Naive thymus-derived CD8-positive, alpha-beta T cell (primary cell): ENCODE measurements at places on chromosomes 2 and 18.

GRCh38 chr18:59704146-59704545 lies 6.9 kb upstream of the CCBE1 start:
- H3K36me3 ChIP-seq = no peaks in the 10 kb centered on the region
- no peak overlapping the region for H3K27ac ChIP-seq
- no peak for DNase-seq
- H3K27me3 ChIP-seq = peaks cover 25% of the 10 kb centered on the region
- no peak overlapping the region for H3K4me3 ChIP-seq

- DNase-seq = no peak
- no peak overlapping the region for H3K4me3 ChIP-seq
- no peak overlapping the region for H3K27ac ChIP-seq
- peaks cover 10% of the 10 kb centered on the region for H3K36me3 ChIP-seq
These were observed 34.8 kb downstream of the ADNP2 start for GRCh38 chr18:80143881-80144280.

DNA sequence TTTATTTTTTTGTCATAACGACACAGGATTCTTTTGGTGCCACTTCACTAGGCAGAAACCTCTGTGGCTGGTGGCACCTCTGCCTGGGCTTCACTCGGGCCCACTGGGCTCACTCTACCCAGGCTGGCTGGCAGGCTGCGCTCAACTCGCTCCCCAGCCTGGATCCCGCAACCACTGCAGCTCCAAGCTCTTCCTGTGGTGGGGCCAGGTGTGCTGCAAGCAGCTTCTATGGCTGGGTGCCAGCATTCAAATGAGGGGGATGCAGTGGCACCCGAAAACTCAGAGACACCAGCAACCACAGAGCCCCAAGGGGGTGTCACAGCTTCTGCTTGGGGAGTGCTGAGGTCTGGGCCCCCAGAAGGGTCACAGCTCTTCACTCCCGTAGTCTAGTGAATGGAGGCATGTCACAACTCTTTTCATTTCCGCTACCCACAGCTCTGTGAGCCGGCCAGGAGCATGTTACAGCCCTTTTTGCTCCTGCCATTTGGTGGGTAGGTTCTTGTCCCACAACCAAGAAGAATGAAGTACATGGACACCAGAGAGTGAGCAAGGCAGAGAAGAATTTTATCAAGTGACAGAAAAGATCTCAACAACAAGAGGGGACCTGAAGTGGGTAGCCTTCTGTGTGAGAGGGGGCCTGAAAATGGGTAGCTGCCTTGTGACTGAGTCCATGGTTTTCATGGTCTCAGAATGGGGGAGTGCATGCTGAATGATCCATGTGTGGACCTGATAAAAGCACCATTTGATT lies 170.1 kb downstream of the UBR3 start:
- no peak overlapping the region for H3K27ac ChIP-seq
- H3K36me3 ChIP-seq = peaks cover 12% of the 10 kb centered on the region
- H3K4me1 ChIP-seq = peaks cover 6% of the 10 kb centered on the region
- H3K4me3 ChIP-seq = no peak overlapping the region
- no peak for DNase-seq

- DNase-seq = no peak
- no peaks in the 10 kb centered on the region for H3K36me3 ChIP-seq
- H3K27ac ChIP-seq = no peak overlapping the region
These were observed 216.5 kb downstream of the CDCA7 start for GRCh38 chr2:173571021-173571821.

GRCh38 chr2:143564419-143564818 lies 435.2 kb downstream of the ARHGAP15 start:
- H3K4me1 ChIP-seq = no peaks in the 10 kb centered on the region
- no peak for DNase-seq
- H3K36me3 ChIP-seq = peaks cover 70% of the 10 kb centered on the region
- H3K27ac ChIP-seq = no peak overlapping the region
- no peaks in the 10 kb centered on the region for H3K27me3 ChIP-seq

DNA sequence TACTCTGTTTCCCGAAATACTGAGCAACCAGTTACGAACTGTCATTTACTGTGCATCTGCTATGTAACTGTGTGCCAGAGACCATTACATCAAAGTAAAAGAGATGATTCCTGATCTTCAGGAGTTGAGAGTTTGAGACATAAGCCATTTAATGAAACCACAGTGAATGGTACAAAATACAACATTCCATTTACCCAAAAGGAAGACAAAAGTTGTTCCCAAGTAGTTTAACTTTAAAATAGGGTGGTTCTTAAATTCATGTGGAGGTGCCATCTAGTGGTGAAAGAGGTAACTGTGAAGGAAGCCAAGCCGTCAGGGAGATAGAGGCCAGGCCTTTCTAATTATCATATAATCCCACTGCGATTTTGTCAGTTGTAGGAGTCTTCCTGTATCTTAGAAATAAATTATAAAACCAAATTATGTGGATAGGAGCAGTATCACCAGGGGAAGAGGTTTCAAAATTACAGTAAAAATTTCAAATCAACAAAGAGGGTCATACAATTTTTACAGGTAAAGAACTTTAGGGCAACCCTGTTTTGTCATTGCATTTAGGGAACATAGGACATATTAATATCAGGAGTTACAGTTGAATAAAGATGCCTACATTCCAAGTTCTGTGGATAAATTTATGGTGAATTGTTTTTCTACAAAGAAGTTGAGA lies 67.7 kb downstream of the EPAS1 start:
- no peaks in the 10 kb centered on the region for H3K27me3 ChIP-seq
- H3K36me3 ChIP-seq = no peaks in the 10 kb centered on the region
- no peak for DNase-seq

GRCh38 chr18:33355263-33355662 lies 85.3 kb downstream of the CCDC178 start:
- H3K36me3 ChIP-seq = no peaks in the 10 kb centered on the region
- H3K27me3 ChIP-seq = no peaks in the 10 kb centered on the region
- H3K27ac ChIP-seq = no peak overlapping the region
- no peaks in the 10 kb centered on the region for H3K4me1 ChIP-seq

- no peaks in the 10 kb centered on the region for H3K36me3 ChIP-seq
- no peaks in the 10 kb centered on the region for H3K4me1 ChIP-seq
- H3K4me3 ChIP-seq = no peak overlapping the region
These were observed 390.7 kb downstream of the LRATD1 start for GRCh38 chr2:15023221-15023620.

DNA sequence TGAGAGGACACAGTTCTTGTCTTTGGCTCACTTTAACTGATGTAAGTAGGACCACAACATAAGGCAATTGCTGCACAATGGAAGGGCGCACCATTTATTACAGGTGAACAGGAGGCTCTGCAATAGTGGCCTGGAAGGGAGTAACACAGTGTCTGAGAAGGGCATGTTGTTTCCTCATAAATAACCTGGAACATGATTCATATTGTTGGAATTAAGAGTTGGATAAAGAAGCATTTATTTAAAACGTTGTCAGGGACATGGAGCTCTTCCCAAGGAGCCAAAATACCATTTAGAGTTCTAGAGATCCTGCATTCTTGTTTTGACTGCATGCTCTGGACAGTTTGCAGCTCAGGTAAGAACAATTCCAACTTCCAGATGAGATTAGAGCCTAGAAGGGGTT lies 110.4 kb downstream of the PLCL1 start:
- H3K27ac ChIP-seq = peak overlapping the region; percentile 16
- H3K4me3 ChIP-seq = no peak overlapping the region
- peaks cover 3% of the 10 kb centered on the region for H3K36me3 ChIP-seq

DNA sequence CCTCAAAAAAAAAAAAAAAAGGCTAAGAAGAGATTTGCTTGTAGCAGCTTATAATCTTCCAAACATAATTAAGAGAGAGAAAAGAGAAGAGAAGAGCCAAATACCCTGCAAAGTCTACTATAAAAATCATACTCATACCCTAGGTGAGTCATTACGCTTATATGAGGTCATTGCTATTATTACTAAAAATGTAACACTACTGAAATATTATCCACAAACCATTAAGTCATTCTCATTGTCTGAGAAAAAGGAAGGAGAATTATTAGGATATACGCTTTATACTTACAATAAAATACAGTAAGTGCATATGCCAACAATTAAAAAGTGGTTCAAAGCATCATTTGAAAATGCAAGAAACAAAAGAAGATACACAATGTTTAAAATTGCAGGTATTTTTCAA lies 66.5 kb downstream of the COLEC12 start:
- H3K27ac ChIP-seq = no peak overlapping the region
- H3K4me1 ChIP-seq = no peaks in the 10 kb centered on the region
- H3K4me3 ChIP-seq = no peak overlapping the region
- DNase-seq = no peak

DNA sequence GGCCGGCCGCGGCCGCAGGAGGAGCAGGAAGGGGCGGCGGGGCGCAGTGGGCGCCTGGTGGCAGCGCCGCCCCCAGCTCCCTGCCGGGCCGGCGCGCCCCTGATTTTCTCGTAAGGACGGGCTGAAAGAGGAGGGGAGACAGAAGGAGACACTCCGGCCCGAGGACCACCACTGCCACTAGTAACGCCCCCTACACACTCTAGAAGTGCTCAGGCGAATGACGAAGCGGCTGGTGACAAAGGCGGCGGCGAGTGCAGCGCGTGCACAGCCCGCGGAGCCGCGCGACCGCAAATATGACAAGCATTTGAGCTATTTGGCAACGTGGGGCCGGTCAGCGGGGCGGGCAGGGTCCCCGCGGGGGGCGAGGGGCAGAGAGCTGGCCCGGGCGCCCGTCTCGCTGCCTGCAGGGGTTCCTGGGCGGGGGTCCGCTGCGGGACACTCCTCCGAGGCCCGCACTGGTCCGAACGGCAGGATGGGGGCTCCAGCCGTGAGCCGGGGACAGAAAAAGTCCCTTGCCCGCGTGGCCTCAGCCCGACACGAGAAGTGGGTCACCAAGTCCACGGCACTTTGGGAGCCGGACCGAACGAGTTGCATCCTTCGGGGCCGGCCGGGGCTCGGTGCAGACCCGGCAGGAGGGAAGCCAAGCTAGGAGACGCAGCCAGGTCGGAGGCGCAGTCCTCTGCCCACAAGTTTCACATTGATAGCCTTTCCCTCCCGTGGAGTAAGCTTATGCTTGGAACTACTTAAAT lies 524 bp upstream of the SERTAD2 start:
- peaks cover 35% of the 10 kb centered on the region for H3K4me1 ChIP-seq
- H3K36me3 ChIP-seq = peaks cover 4% of the 10 kb centered on the region
- peak; percentile 73 for DNase-seq
- H3K27ac ChIP-seq = peak overlapping the region; percentile 98

GRCh38 chr2:159044804-159045286 lies 76.4 kb downstream of the TANC1 start:
- no peak overlapping the region for H3K27ac ChIP-seq
- no peaks in the 10 kb centered on the region for H3K36me3 ChIP-seq
- H3K4me1 ChIP-seq = no peaks in the 10 kb centered on the region
- H3K27me3 ChIP-seq = peaks cover 2% of the 10 kb centered on the region
- no peak overlapping the region for H3K4me3 ChIP-seq

DNA sequence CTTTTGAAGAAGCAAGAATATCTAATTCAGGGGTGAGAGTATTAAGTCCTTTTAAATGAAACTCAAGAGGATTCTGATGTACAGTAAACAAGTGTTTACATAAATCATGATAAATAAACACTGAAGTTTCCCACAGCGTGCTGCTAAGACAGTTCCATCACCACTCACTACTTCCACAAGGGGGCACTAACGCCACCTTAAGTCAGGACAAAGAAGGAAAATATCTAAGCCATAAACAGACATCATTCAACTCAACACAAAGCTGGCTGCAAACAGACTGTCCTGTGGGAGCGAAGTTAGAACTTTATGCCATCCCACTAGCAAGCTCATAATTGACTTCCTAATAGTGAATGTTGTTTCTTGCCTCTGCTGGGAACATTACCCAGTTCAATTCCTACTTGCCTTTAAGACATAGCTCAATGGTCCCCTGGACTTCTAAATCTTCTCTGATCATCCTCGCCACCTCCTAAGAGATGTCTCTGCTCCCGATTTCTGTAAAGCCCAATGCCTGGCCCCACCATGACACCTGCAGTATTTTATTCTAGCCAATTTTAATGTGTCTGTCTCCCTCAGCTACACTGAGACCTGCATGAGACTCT lies 36.5 kb downstream of the MRPL44 start:
- no peak overlapping the region for H3K27ac ChIP-seq
- DNase-seq = peak; percentile 61
- H3K27me3 ChIP-seq = no peaks in the 10 kb centered on the region
- no peaks in the 10 kb centered on the region for H3K4me1 ChIP-seq
- H3K4me3 ChIP-seq = no peak overlapping the region

DNA sequence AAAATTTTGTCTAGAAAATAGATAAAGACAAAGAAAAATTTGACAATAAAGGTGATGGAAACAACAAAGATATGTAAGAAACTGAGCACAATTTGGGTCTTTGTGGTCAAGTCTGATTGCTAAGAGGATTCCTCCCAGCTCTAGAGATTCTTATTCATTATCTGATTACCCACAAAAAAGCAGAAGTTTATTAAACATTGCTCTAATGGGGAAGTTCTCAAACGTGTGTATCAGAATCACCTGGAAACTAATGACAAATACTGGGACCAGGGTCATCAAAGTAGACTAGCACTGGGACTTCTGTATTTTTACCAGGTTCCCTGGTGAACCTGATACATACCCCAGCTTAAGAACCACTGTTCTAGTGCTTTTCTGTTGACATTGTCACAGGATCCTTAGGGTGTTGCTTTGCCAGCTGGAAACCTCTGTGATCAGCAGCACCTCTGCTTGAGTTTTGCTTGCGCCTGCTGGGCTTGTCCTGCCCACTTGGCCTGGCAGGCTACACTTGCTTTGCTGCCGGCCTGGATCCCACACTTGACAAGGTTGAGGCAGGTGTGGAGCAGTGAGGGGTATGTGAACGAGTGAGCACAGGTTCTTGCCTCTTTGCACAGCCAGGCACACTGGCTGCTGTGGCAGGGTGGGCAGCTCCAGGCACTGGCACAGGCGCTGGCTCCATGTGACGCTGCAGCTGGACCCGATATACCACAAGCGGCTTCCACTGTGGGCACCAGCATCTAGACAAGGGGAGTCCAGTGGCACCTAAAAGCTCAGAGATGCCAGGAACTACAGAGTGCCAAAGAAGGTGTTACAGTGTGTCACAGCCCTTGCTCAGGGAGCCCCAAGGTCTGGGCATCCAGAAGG lies 6.2 kb upstream of the GORASP2 start:
- no peak overlapping the region for H3K27ac ChIP-seq
- no peak overlapping the region for H3K4me3 ChIP-seq
- no peak for DNase-seq
- H3K27me3 ChIP-seq = no peaks in the 10 kb centered on the region
- H3K4me1 ChIP-seq = peaks cover under 1% of the 10 kb centered on the region

- peaks cover 18% of the 10 kb centered on the region for H3K36me3 ChIP-seq
- no peak for DNase-seq
- H3K27me3 ChIP-seq = no peaks in the 10 kb centered on the region
- peaks cover 14% of the 10 kb centered on the region for H3K4me1 ChIP-seq
- no peak overlapping the region for H3K27ac ChIP-seq
- no peak overlapping the region for H3K4me3 ChIP-seq
These were observed 221.5 kb upstream of the SMAD7 start for GRCh38 chr18:49172246-49172645.

DNA sequence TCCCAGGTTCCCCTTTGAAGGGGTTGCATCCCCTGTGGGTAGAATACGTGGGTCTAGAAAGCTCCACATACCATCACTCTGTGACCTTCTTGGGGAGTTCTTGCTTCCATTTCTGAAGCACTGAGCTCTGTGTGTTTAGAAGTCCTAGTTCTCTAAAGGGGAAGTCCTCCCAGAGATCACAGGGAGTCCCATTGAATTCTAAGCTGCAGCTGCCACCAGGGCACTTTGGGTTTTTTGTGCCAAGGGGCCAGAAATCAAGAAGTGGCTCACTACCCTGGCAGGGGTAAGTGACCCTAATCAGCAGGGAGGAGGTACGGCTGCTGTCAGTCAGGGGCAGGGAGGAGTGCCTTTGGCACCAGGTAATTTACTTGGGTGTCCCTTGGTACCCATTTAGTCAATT lies 70.9 kb downstream of the EHD3 start:
- no peaks in the 10 kb centered on the region for H3K4me1 ChIP-seq
- DNase-seq = no peak
- no peak overlapping the region for H3K4me3 ChIP-seq
- peaks cover 5% of the 10 kb centered on the region for H3K36me3 ChIP-seq
- peaks cover 10% of the 10 kb centered on the region for H3K27me3 ChIP-seq
